ENCODE measurements at places on chromosomes 3 and 15. TPM values are rescaled to one million over a fixed set of nuclear protein-coding genes. Genes with fewer than 3 reads are reported as not detected.

GRCh38 chr3:69065318-69065964, 13.3 kb upstream of the TMF1 start:
- no peak for DNase-seq

GRCh38 chr3:32814361-32814760, 3.4 kb upstream of the TRIM71 start:
- no peak for DNase-seq

DNA sequence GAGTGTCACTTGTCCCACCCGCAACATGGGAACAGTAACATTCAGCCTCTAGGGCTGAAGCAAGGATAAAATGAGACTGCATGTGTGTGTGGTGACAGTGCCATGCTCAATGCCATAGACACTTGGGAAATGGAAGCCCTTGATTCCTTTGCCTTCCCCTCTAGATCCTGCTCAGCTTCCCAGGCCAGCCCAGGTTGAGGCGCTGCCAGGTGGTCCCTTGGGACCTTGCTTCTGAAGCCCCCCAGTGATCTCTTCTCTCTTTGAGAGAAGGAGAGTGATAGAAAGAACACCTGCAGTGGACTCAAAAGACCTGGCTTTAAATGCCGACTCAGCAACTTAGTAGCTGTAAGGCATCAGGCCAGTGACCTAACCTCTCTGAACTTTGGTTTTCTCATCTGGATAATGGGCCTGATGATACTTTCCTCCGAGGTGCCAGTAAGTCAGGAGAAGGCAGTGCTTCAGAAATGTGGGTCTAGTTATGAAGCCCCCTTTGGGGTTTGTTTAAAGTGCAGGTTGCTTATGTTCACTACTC, 144.5 kb downstream of the RPLP1 start:
- no peak for DNase-seq

- peak; percentile 3 for DNase-seq
Measured at GRCh38 chr3:82643948-82644347, 882.5 kb upstream of the GBE1 start.

DNA sequence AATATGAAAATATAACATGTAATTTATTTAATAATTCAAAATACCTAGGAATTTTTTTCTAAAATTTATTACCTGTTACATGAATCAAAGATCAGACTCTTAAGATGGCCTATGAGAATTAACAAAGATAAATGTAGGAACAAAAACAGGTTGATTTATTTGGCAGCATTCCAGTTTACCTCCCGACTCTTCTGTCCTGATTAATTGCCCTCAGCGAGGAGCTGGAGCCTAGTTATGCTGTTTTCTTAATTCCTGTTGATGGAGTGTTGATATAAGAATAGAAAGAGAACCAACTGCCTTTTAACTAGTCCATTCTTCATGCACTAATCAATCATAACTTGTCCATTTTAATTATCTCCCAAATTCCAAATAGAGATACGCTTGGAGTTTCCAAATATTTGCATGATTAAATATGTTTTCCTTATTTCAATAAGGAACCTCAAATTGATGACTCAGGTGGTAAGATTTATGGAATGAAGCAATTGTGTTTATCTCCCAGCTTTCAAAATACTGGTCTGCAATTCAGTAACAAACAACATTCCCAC, 10.6 kb upstream of the CPB1 start:
- DNase-seq: no peak

DNA sequence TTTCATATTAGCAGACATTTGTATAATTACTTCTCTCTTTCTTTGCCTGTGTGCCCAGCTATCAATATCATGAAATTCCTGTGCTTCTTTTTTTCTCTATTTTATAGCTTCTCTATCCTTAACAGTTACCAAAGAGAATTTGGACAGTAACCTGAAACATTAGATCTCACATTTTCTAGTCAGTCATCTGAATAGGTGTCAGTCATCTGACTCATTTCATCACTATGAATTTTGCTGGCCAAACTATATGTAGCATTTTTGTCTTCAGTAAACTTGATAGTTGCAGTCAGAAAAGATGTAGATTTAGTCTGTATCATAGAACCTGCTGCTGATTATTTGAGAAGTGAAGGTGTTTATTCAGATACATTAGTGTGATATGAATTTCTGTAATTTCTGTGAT, 52.6 kb downstream of the HMG20A start:
- DNase-seq: no peak

DNA sequence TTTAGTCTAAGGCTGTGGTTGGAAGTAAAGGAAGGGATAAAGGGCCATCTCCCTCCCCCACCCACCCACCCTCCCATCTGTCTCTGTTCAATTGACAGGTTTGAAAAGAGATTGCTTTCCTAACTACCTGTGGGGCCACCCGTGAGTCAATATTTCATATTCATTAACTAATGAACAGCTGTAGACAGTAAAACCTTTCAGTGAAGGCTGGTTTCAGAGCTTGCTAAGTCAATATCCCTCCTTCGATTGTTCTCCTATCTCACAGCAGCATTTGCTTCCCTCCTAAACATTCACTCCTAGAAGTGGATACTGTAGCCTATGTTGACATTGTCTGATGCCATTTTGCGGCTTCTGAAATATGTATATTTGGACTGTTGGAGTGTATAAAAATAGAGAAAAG, 85.9 kb upstream of the SYNPR start:
- no peak for DNase-seq

- peak; percentile 4 for DNase-seq
Measured at GRCh38 chr15:76871930-76872329, 33.2 kb downstream of the SCAPER start.

DNA sequence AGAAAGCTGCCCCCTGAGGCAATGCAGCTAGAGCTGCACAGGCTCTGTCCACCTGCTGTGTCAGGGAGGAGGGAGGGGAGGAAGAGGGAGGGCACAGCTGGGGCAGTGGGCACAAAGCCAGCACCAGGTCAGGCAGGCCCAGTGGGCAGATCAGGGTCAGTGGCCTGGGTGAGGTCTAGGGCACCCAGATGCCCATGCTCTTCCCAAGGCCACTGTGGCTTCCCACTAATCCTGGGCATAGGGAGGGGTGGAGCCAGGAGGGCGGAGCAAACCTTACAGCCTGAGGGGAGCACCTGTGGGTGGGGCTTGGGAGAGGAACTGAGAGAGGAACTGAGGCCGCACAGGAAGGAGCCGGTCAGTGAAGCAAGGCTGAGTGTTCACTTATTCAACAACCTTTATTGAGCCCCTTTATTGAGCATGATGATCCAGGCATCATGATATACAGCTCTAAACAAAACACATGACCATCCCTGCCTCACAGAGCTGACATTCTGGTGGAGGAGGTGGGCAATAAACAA, 55.0 kb downstream of the RHCG start:
- DNase-seq: no peak

GRCh38 chr3:15977090-15977489, 179.3 kb upstream of the ANKRD28 start:
- no peak for DNase-seq

DNA sequence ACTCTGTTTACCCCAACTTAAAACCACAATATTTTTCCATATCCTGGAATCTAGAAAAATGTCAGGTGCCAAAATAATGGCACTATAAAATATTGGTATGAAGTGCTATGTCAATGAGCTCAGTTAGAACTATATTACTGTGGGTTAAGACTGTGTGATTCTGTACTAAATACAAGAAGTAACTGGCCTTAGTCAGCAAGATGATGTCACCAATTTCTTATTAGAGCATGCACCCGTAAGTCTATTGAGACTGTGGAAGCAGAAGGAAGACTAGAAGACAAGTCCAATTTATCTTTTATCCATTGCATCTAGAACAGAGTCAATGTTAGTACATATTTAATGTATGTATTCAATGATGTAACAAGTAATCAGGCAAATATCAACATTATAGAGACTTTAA, 25.0 kb downstream of the LRRC58 start:
- DNase-seq: no peak

GRCh38 chr3:27616031-27616430, 106.1 kb downstream of the EOMES start:
- DNase-seq: no peak

DNA sequence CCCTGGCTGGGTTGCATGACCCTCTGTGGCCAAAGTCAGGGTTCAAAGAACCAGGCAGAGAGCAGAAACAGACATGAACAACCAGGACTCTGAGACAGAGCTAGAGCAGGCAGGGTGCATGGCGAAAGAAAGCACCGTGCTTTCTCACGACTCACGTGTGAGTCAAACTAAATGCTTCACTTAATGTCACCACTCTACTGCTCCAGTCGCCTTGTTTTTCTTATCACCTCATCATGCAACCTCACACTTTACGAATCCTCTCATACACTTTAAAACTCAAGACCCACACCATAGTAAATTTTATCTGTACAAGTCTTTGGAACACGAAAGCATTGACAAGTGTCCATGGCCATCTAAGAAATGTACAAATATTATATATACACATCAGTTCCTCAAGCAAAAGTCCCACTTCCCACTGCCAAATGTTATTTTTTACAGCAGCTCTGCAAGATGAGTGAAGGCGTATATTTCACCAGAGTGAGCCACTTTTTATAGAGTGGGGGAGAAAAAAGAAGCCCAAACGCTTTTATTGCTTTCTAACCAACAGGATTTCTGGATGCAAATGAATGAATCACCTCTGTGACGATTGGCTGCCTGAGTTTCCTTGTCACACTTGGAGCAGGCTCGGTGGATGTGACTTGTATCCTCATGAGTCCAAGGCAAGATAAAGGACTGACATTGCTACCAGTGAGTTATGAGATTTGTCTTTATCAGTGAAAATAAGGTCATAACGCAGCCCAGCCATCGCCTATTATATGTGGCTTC, 16.0 kb upstream of the MEGF11 start:
- DNase-seq: peak; percentile 74

- DNase-seq: no peak
Measured at GRCh38 chr15:74785194-74786032, 3.5 kb downstream of the CSK start.

DNA sequence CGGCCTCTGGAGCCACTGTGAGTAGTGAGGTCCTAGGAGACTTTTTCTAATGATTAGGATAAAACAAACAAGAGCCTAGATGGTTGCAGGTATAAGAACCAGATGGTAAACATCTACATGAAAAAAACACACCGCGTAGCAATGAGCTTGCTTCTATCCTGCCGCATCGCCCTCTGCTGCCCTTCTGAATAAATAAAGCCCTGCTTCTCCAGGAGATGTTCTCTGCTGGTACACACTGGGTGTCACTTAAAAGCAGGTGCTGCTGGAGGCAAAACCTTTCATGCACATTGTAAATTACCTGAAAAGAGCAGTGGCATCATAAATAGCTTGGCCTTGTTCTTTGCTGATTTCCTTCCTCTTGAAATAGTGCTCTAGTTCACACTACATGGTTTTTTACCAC, 164.4 kb upstream of the TOPAZ1 start:
- no peak for DNase-seq

DNA sequence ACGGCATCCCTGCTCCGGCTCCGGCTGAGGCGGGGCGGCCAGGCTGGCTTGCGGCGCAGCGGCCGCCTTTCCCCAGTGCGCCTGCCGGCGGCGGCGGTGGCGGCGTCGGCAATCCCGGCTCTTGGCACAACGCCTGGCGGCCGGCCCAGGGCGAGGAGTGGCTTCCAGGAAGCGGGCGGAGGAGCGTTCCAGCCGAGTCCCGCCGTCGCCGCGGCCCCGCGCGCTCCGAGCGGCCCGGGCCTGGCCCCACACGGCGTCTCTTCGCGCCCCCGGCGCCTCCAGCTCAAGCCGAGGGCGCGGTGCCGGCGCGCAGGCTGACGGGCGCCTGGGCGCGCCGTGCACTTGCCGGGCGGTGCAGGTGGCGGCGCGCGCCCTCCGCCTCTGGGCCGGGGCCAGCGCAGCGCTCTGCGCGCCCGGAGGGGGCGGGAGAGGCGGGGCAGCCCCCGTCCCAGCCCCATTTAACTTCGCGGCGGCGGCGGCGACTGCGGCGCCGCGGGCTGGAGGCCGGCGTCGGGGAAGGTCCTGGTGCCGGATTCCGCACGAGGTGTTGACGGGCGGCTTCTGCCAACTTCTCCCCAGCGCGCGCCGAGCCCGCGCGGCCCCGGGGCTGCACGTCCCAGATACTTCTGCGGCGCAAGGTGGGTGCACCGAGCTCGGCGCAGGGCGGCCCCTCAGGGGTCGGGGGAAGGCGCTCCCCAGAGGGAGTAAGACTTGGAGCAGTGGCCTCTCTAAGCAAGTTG, at the start of gene ADAMTSL3:
ADAMTSL3 (plus strand) TSS at position 485 of the 740 bp plus-strand sequence. CDS start 1,639 bp downstream, outside the sequence.
- DNase-seq: no peak

GRCh38 chr15:52295421-52296001, at the start of gene MYO5C:
MYO5C (minus strand) TSS chr15:52295804; CDS start chr15:52295636, 168 bp downstream.
- DNase-seq: peak; percentile 74

- peak; percentile 22 for DNase-seq
Measured at GRCh38 chr3:191238321-191238817, 39.3 kb downstream of the OSTN start.

GRCh38 chr15:57147621-57148020, 228.7 kb upstream of the CGNL1 start:
- DNase-seq: no peak

- DNase-seq: no peak
Measured at GRCh38 chr3:66497985-66498671, 2.7 kb downstream of the LRIG1 start.

GRCh38 chr3:88991496-88991895, 115.9 kb upstream of the EPHA3 start:
- peak; percentile 12 for DNase-seq

- DNase-seq: no peak
Measured at GRCh38 chr3:168707900-168708299, 612.2 kb upstream of the GOLIM4 start.

- peak; percentile 54 for DNase-seq
Measured at GRCh38 chr3:177610686-177611633, 413.7 kb upstream of the TBL1XR1 start.

- DNase-seq: no peak
Measured at GRCh38 chr3:13676356-13677017, 127.6 kb downstream of the FBLN2 start.

- DNase-seq: peak; percentile 47
Measured at GRCh38 chr15:66293419-66294156, at the start of gene DIS3L. DIS3L (plus strand) TSS chr15:66293568; CDS start chr15:66293597, 29 bp downstream.

- DNase-seq: no peak
Measured at GRCh38 chr3:37849146-37849923, 12.3 kb upstream of the CTDSPL start.

DNA sequence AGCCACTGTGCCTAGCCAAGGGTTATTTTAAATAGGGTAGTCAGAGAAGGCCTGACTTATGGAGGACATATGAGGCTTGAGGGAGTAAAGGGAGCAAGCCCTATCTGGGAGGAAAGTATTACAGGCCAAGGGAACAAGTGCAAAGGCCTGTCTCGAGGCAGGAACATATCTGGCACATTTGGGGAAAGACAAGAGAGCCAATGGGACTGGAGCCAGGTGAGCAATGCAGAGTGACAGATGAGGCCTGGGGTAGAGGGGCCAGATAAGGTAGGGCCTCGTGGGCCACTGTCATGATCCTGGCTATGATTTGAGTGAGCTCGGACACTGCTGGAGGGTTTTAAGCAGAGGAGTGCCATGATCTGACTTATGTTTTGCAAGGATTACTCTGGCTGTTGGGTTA, 43.8 kb downstream of the DCP1A start:
- no peak for DNase-seq

P2RY13 gene
- total RNA-seq: not detected

INO80 gene
- 9.0 TPM for total RNA-seq

SPTSSB gene
- not detected for total RNA-seq

LRRC31 gene
- not detected for total RNA-seq

GHSR gene
- total RNA-seq: not detected

ADAMTS7 gene
- 0.25 TPM for total RNA-seq

TRH gene
- not detected for total RNA-seq

PLA2G4E gene
- not detected for total RNA-seq

PPP2R3A gene
- total RNA-seq: 22.5 TPM

ANKRD34C gene
- not detected for total RNA-seq

All from M059J (cell line).